ENCODE measurements at places on chromosomes 16 and 17.

GRCh38 chr17:77676237-77676661 lies 282.3 kb upstream of the TNRC6C start:
- H3K27ac ChIP-seq = no peak overlapping the region
- DNase-seq = no peak
- H3K4me3 ChIP-seq = no peak overlapping the region
- H3K27me3 ChIP-seq = peaks cover 42% of the 10 kb centered on the region
- H3K36me3 ChIP-seq = no peaks in the 10 kb centered on the region
- no peaks in the 10 kb centered on the region for H3K4me1 ChIP-seq

- H3K27ac ChIP-seq = no peak overlapping the region
- no peaks in the 10 kb centered on the region for H3K4me1 ChIP-seq
- no peak overlapping the region for H3K4me3 ChIP-seq
- no peaks in the 10 kb centered on the region for H3K36me3 ChIP-seq
- H3K27me3 ChIP-seq = peaks cover 5% of the 10 kb centered on the region
- no peak for DNase-seq
Measured at GRCh38 chr17:19494961-19495806, 38.5 kb upstream of the SLC47A1 start.

DNA sequence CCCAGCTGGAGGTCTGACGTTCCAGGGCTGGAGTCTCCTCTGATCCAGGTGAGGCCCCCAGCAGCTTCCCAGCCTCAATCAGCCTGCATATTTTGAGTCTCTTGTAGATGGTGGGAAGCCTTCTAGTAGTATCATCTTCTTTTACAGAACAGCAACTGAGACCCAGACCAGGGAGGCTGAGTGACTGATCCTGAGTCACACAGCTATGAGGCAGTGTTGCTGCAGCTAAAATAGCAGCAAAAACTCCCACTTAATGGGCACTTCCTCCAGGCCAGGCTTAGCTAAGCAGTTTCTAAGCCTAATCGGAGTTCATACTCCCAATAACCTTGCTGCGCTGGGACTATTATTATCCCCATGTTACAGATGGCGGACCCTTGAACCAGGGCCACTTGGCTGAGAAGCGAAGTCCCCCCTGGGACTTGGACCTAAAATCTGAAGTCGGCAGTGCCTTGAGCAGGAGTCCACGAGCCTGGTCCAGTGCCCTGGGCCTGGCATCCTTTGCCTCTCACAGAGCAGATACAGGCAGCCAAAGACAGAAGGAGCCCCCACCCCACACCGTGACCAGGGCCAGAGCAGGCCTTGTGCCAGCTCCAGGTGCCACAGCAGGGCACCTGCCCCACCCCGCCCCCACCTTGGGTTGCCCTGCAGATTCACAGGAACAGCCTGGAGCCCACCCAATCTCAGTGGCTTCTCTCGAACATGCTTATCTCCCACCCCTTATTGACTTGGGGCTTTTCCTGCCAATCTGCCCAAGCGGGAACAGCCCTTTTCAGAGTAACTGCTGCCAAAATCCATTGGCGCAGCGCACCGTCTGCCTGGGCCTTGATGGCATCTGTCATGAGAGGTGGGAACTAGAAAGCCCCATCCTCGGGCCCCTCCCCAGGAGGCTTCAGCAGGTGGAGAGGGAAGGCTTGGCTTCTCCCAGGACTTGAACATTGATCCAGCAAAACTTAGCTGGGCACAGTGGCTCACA lies 65.1 kb downstream of the SOCS1 start:
- no peaks in the 10 kb centered on the region for H3K27me3 ChIP-seq
- peak; percentile 95 for DNase-seq
- peaks cover 5% of the 10 kb centered on the region for H3K4me1 ChIP-seq
- H3K36me3 ChIP-seq = no peaks in the 10 kb centered on the region
- no peak overlapping the region for H3K27ac ChIP-seq

GRCh38 chr16:66568355-66568754 lies 2.1 kb downstream of the CMTM1 start:
- DNase-seq = no peak
- H3K4me3 ChIP-seq = no peak overlapping the region
- no peaks in the 10 kb centered on the region for H3K27me3 ChIP-seq
- peaks cover 30% of the 10 kb centered on the region for H3K4me1 ChIP-seq

DNA sequence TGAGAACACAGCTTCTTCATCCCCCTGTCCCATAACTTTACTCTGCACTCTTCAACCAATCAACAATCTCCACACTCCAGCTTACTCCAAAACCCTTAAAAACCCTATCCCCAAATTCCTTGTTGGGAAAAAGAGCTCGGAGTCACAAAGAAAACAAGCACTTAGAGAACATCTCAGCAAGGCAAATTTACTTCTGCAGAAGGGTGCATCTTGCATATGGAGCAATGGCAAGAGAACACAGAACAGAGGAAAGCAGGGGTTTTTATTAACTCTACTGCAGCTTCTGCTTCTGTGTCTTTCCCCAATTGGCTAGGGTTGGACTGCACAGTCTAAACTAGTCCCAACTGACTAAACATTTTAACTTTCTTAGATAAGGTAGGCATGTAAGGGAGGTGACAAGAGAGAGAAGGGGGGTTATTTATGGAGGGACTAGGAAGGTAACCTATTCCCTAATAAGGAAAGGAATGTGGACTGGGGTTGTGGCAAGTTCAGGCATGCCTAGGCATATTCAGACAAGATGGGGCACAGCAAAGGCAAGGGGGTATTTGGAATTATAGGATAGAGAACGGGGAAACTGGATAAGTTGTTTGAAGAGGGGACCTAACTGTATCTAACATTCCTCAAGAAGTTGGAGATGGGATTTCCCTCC lies 125.5 kb downstream of the CACNG3 start:
- DNase-seq = no peak
- H3K27ac ChIP-seq = no peak overlapping the region
- H3K4me3 ChIP-seq = no peak overlapping the region
- no peaks in the 10 kb centered on the region for H3K27me3 ChIP-seq
- H3K4me1 ChIP-seq = no peaks in the 10 kb centered on the region

GRCh38 chr17:29583324-29584248 lies 5.9 kb downstream of the GIT1 start:
- H3K27ac ChIP-seq = no peak overlapping the region
- H3K36me3 ChIP-seq = peaks cover 17% of the 10 kb centered on the region
- no peak overlapping the region for H3K4me3 ChIP-seq
- H3K4me1 ChIP-seq = peaks cover 13% of the 10 kb centered on the region
- peak; percentile 80 for DNase-seq

DNA sequence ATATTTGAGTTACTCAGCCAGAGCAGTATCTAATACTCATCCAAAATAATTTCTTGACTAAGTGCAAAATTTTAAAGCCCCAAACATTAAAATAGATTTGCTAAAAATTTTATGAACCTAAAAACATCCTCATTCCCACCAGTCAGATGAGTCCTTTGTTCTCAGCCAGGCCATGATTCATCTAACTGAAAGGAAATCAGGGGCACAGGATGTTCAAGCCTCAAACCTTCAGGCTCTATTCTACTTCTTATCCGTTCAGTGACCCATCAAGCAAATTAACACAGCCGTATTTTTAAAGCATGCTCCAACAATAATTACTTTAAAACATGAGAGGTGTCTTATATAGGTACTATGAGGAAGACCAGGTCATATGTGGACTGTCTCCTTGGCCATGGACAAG lies 176.5 kb upstream of the MON1B start:
- H3K4me3 ChIP-seq = no peak overlapping the region
- H3K4me1 ChIP-seq = no peaks in the 10 kb centered on the region
- no peak for DNase-seq
- no peak overlapping the region for H3K27ac ChIP-seq

DNA sequence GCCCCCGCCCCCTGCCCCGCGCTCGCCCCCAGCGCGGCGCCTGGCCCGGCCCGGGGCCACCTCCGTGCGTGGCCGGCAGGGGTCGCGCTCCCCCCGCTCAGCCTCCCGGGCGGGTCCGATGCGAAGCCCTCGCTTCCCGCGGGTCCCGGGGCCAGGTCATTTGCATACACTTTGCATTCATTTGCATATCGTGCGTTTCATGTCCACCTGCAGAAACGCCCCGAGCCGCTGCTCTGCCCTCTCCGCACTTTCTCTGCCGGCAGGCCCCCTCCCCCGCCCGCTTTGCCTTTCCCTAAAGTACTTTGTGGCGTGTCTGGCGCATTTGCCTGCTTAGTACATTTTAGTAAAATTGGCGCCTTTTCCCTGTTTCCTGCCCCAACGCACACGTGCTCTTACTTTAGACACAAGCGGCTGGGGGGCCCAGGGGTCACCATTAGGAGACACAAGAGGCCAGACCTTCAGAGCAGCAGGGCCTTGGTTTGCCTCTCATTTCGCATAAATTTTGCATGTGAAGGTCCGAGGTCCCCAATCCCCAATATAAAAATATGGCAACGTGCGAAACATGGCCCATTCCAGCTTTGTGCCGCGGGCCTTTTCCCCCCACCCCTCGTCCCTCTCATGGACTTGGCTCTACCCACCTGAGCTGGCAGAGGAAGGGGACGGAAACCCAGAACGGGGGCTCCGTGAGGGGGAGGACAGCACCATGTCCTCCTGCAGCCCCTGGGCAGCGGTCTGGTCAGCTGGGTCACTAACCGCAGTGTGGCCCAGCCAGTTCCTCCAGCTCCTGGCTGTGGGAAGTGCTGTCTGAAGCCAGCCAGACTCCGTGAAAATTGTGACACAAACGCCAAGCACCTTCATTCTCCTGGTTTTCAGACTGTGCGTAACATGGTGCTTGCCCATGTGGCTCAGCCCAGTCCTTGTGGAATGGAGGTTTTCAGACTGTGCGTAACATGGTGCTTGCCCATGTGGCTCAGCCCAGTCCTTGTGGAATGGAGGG lies 34.8 kb downstream of the CBFA2T3 start:
- no peak overlapping the region for H3K4me3 ChIP-seq
- H3K27me3 ChIP-seq = peaks cover 49% of the 10 kb centered on the region
- H3K27ac ChIP-seq = no peak overlapping the region
- peak; percentile 99 for DNase-seq
- H3K4me1 ChIP-seq = no peaks in the 10 kb centered on the region

- no peaks in the 10 kb centered on the region for H3K27me3 ChIP-seq
- H3K4me3 ChIP-seq = no peak overlapping the region
- H3K27ac ChIP-seq = no peak overlapping the region
- no peaks in the 10 kb centered on the region for H3K4me1 ChIP-seq
- no peaks in the 10 kb centered on the region for H3K36me3 ChIP-seq
- DNase-seq = no peak
Measured at GRCh38 chr16:70611224-70611598, 35.1 kb upstream of the IL34 start.

- H3K27ac ChIP-seq = no peak overlapping the region
- peak; percentile 13 for DNase-seq
- no peaks in the 10 kb centered on the region for H3K27me3 ChIP-seq
- peaks cover 14% of the 10 kb centered on the region for H3K4me1 ChIP-seq
Measured at GRCh38 chr17:17231621-17232302, 5.2 kb downstream of the FLCN start.

DNA sequence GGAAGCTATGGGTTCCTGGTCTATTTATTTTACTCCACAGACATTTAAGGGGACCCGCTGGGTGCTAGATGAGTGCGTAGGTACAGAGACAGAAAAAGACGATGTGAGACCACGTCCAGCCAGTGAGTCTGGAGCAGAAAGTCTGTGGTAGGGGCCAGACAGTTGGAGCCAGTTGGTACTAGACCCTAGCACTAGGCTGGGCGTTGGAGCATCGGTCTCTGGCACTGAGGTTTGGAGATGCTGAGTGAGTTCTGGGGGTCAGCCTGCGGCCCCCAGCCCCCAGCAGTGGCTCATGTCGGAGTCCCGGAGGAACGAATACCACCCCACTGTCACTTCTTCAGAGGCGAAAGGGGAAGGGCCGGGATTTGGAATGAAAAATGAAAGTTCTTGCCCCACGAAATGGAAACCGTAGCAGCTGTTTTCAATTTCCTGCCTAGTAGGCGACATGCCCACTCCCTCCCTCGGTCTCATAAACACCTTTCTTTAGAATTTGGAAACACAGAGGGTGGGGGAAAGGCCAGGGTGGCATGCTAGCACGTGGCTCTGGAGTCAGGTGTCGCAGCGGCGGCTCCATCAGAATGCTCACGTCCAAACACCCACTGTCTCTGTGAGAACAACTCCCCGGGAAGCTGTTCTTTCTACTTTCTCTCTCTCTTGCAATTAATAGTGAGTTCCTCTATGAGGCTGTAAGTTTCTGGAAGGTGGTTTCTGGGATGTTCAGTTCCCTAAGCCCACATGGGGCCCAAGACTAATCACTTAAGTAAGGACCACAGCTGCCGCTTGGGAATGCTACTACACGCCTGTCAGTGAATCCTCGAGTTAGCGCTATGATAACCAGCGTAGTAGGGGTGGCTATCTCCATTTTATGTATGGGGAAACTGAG lies 96.8 kb downstream of the IRF8 start:
- H3K27me3 ChIP-seq = peaks cover 18% of the 10 kb centered on the region
- H3K36me3 ChIP-seq = no peaks in the 10 kb centered on the region
- H3K4me1 ChIP-seq = no peaks in the 10 kb centered on the region
- no peak overlapping the region for H3K4me3 ChIP-seq
- peak; percentile 56 for DNase-seq

DNA sequence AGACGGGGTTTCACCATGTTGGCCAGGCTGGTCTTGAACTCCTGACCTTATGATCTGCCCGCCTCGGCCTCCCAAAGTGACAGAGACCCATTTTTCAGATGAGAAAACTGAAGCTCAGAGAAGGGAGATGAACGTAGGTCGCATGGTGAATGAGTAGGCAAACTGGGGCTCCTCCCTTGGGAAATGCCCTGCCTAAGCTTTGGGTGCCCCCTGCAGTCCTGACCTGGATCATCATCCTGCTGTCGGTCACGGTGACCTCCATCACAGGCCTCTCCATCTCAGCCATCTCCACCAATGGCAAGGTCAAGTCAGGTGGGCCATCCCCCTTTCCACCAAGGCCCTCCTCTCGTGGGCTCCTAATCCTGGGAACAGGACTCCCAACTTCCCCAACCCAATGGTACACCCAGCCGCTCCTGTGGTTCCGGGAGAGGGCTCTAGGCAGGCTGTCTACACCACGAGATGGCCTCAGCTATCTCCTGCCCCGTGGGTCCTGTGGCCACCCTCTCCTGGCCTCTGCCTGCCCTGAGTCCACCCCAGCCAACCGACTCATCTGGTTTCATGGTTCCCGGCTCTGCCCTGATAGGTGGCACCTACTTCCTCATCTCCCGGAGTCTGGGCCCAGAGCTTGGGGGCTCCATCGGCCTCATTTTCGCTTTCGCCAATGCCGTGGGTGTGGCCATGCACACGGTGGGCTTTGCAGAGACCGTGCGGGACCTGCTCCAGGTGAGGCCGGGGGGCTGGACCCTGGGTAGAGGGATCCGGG lies 4.7 kb downstream of the SLC12A3 start:
- H3K27ac ChIP-seq = no peak overlapping the region
- DNase-seq = no peak
- H3K36me3 ChIP-seq = no peaks in the 10 kb centered on the region
- H3K27me3 ChIP-seq = no peaks in the 10 kb centered on the region
- no peak overlapping the region for H3K4me3 ChIP-seq

Measured in osteoblast (primary cell).